ENCODE measurements at places on chromosomes 1 and 21.

DNA sequence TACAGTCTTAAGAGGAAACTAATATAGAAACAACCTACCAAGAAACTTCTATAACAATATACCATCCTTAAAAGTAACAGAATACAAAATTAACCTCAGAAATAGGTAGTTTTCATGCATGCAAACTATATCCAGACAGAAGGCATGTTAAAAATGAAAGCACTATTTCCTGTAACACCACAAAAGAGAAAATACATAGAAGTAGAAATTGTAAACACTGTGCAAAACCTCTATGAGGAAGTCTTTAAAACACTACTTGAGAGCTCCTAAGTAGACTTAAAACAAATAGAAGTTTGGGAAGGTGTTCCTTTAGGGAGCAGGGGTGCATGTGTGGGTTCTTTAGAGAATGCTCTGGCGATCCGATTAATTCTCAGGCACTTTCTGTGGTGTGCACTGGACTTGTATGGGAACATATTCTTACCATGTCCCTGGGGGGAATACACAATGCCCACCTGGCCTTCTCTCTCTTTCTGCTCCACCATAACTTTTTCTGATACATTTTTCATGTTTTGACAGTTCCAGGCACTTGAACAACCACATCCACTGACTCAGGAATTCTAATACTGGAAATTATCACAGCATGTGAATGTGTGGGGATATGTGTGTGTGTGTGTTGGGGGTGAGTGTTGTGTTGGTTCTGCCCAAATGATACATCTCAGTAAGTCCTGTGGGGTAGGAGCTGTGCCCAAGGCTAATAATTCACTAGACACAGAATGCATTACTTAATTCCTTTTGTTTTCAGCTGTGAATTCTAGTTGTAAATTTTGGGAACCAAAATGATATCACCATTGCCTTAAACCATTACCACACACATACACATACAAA lies 866.3 kb upstream of the B3GALT2 start:
- no peak for DNase-seq

- no peak for DNase-seq
Observed at GRCh38 chr1:47934243-47934805, 62.9 kb downstream of the TRABD2B start.

GRCh38 chr1:24403806-24404205 lies 9.8 kb downstream of the STPG1 start:
- no peak for DNase-seq

DNA sequence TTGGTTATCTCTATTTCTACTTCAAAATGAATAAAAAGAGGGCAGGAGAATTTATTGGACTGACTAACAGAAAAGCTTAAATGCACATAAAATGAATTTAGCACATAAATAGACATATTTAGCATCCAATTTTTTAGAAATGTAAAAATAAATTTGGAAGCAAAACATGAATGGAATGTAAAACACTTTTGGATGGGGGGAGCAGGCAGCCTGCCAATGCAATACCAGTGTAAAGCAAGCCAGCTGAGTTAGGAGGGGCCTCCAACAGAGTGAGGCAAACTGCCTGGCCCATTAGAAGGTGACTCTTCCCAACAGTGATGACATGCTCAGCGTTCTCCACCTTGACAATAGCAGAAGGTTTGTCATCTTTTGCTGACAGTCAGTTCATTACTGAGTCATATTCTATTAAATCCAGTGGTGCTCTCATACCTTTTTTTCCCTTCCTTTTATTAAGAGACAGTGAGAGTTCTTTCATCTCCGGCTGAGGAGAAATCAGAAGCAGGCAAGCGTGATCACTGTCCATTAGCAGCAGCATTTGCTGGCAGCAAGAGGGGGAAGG lies 19.5 kb upstream of the EXO1 start:
- no peak for DNase-seq

Measured in stimulated activated CD4-positive, alpha-beta T cell treated with anti-CD3 and anti-CD28 coated beads, Interleukin-4, amount 100 ng/mL, for 48 hours (primary cell).